ENCODE measurements at places on chromosomes 1 and 21.

- no peaks in the 10 kb centered on the region for H3K27me3 ChIP-seq
- H3K4me3 ChIP-seq = no peak overlapping the region
- H3K27ac ChIP-seq = no peak overlapping the region
- no peaks in the 10 kb centered on the region for H3K36me3 ChIP-seq
Observed at GRCh38 chr1:40662151-40662550, 3.3 kb downstream of the RIMS3 start.

- H3K27ac ChIP-seq = no peak overlapping the region
- no peaks in the 10 kb centered on the region for H3K27me3 ChIP-seq
- H3K36me3 ChIP-seq = no peaks in the 10 kb centered on the region
- DNase-seq = no peak
- no peaks in the 10 kb centered on the region for H3K4me1 ChIP-seq
- H3K4me3 ChIP-seq = no peak overlapping the region
Observed at GRCh38 chr1:147052677-147053076, 114.6 kb downstream of the NBPF12 start.

DNA sequence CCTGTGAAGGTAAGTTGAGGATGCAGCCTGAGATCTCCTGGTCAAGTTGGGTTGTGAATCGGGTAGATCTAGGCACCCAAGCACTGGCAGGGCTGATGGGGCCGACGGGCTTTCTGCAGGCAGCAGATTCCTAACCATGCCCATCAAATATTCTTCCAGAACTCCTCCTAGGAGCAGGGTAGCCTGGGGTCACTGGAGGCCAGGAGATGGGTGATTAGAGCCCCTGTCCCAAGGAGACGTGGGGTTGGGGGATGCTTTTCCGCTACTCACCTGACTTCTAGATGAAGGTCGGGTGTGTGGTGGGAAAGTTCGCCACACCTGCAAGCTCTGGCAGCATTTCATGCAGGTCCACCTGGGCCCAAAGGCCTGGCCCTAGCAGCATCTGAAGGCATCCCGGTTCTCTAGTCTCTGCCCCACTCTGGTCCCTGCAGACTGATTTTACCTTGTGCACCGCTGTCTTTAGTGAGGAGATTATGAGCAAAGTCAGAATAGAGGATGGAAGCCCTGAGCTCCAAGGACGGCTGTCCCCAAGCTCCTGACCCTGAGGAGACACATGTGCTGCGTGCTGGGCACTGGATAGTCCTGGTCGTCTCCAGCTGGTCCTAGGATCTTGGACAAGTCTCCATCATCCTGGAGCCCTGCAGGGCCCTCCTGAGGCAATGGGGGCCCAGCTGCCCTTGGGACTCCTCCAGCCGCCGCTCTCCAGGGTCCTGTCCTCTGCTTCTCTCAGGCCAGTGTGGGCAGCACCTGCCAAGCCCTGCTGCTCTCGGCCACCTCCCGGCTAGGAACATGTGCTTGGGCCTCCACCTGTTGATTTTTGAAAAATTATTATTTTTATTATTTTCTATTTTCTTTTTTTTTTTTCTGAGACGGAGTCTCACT lies 21.8 kb upstream of the C2CD2 start:
- no peak overlapping the region for H3K4me3 ChIP-seq
- no peaks in the 10 kb centered on the region for H3K27me3 ChIP-seq
- DNase-seq = peak; percentile 14
- H3K27ac ChIP-seq = no peak overlapping the region
- H3K4me1 ChIP-seq = no peaks in the 10 kb centered on the region

DNA sequence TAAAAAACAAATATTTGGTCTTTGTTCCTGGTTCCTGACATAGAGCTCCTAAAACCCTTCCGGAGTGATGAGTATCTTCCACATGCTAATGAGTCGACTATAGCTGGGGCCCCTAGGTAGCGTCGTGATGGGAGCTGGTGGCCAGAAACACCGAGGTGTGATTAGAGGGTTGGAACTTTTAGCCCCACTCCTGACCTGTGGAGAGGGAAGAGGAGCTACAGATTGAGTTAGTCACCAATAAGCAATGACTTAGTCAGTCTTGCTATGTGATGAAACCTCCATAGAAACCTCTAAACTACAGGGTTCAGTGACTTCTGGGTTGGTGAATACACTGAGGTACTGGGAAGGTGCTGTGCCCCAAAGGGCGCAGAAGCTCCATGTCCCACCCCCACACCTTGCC lies 30.1 kb upstream of the PLD5 start:
- H3K27ac ChIP-seq = no peak overlapping the region
- no peaks in the 10 kb centered on the region for H3K4me1 ChIP-seq
- no peaks in the 10 kb centered on the region for H3K36me3 ChIP-seq
- H3K27me3 ChIP-seq = no peaks in the 10 kb centered on the region
- H3K4me3 ChIP-seq = no peak overlapping the region

DNA sequence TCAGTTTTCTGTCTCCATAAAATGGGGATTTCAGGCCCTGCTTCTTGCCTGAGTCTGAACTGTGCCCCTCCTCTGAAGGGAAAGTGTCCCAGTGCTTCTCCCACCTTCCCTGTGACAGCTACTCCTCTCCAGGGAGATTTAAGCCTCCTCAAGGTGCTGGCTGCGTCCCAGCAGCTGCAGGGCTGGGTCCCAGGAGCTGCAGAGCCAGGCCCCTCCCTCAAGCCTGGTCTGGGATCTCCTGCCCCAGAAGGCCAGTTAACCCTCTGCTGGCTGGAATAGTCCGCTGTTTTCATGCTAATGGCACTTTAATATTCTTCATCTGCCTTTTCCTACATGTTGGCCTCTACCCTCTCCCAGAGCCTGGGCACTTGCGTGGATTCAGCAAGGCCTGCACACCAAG lies 99.0 kb downstream of the PLXNA2 start:
- no peaks in the 10 kb centered on the region for H3K27me3 ChIP-seq
- H3K4me3 ChIP-seq = no peak overlapping the region
- no peaks in the 10 kb centered on the region for H3K36me3 ChIP-seq
- H3K4me1 ChIP-seq = no peaks in the 10 kb centered on the region
- no peak for DNase-seq

DNA sequence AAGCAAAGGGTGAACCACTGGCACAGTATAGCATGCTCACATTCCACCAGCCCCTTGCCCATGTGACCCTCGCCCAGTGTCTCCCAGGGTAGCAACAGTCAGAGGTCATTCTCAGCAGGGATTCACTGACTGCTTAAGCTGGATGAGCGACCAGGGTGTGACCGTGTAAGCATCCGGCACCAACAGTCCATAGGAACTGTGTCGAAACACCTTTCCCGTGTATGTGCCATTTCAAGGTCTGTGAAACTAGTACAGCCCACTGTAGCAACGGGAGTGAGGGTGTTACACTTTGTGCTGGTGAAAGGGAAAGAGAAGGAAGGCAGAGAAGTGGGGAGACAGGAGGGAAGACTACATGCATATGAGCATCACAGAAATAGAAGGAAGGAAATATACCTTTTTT lies 10.8 kb downstream of the PIK3C2B start:
- H3K27ac ChIP-seq = no peak overlapping the region
- no peaks in the 10 kb centered on the region for H3K36me3 ChIP-seq
- no peaks in the 10 kb centered on the region for H3K27me3 ChIP-seq
- no peak for DNase-seq

Data from breast epithelium (tissue), 4 donors.